Suppressor macrophage treated with lipopolysaccharide for 4 hours (primary cell): ENCODE measurements at places on chromosomes 13 and 19.

GRCh38 chr13:84439108-84439507 is 556.8 kb upstream of the SLITRK1 start:
- DNase-seq: no peak

GRCh38 chr13:30006246-30006645 is 155.8 kb upstream of the UBL3 start:
- DNase-seq: no peak

- peak; percentile 57 for DNase-seq
Measured at GRCh38 chr19:48206397-48207093, 36.1 kb downstream of the ZSWIM9 start.

GRCh38 chr19:862581-863314 is 3.3 kb downstream of the CFD start:
- DNase-seq: peak; percentile 59

GRCh38 chr19:1428738-1429391 is 9.3 kb upstream of the RPS15 start:
- no peak for DNase-seq

DNA sequence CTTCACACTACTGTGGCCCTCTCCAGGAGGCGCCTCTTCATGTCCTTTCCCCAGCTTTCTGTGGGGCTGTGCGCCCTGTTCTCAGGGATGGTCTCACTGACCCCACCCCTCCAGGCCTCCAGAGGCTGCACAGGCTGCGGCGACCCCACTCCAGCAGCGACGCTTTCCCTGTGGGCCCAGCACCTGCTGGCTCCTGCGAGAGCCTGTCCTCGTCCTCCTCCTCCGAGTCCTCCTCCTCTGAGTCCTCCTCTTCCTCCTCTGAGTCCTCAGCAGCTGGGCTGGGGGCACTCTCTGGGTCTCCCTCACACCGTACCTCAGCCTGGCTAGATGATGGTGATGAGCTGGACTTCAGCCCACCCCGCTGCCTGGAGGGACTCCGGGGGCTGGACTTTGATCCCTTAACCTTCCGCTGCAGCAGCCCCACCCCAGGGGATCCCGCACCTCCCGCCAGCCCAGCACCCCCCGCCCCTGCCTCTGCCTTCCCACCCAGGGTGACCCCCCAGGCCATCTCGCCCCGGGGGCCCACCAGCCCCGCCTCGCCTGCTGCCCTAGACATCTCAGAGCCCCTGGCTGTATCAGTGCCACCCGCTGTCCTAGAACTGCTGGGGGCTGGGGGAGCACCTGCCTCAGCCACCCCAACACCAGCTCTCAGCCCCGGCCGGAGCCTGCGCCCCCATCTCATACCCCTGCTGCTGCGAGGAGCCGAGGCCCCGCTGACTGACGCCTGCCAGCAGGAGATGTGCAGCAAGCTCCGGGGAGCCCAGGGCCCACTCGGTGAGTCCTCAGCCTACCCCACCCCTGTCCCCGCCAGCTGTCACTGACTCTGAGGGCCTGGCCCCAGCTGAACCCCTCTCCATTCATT is 11.2 kb downstream of the ARHGAP33 start:
- DNase-seq: no peak

DNA sequence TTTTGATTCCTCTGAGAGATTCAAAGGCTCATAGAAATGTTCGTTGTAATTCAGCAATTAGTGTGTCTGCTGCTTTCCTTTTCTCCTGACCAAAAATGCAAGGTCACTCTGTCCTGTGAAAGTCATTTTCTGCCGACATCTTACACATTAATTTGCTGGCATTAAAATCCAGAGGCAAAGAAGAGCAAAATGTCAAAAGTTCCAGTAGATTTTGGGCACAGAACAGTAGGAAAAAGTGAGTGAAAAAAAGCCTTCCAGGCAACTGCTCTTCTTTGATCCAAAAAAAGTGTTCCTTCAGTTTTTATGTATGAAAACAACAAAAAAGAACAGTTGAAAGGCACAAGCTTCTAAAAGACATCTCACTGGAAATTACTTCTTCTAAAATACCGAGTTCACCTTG is 413.8 kb downstream of the FOXO1 start:
- DNase-seq: no peak

- no peak for DNase-seq
Measured at GRCh38 chr19:35350591-35350990, 2.9 kb downstream of the FFAR1 start.
